NCI-H2171 (cell line): ENCODE measurements at places on chromosomes 4 and X.

DNA sequence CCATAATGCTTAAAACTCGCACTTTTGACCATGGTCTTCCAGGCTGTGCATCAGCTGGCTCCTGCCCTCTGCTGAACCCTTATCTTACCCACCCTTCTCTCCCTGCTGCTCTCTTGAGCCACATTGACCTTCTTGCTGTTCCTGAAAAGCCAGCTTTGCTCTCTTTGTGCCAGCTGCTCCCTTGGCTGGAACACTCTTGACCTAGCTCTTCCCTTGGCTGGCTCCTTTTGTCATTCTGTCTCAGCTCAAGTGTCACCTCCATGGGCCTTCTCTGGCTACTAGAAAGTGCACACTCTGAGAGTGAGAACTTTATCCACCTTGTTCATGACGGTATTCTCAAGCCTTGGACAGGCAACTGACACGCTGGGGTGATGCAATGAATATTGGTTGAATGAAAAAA, 112.1 kb downstream of the MGST2 start:
- no peak for DNase-seq

DNA sequence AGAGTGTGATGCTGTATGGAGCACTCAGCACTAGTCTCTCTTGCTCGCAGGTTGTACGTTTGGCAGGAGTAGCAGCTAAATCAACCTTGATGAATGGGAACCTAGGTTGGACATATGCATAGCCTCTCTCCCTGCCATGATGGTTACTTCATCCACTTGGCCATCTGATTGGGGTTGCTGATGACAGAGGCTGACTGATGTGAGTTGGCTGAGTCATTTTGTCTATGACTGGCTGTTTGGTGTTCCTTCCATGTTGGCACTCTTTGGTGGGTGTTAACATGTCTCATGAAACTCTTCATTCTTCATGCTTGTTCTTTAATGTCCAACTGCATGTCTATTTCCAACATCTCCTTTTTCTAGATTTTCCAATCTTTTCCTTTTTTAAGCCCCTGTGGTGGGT, 31.6 kb upstream of the SPARCL1 start:
- DNase-seq: no peak

GRCh38 chrX:153948002-153948466, 3.6 kb upstream of the RENBP start:
- DNase-seq: no peak

DNA sequence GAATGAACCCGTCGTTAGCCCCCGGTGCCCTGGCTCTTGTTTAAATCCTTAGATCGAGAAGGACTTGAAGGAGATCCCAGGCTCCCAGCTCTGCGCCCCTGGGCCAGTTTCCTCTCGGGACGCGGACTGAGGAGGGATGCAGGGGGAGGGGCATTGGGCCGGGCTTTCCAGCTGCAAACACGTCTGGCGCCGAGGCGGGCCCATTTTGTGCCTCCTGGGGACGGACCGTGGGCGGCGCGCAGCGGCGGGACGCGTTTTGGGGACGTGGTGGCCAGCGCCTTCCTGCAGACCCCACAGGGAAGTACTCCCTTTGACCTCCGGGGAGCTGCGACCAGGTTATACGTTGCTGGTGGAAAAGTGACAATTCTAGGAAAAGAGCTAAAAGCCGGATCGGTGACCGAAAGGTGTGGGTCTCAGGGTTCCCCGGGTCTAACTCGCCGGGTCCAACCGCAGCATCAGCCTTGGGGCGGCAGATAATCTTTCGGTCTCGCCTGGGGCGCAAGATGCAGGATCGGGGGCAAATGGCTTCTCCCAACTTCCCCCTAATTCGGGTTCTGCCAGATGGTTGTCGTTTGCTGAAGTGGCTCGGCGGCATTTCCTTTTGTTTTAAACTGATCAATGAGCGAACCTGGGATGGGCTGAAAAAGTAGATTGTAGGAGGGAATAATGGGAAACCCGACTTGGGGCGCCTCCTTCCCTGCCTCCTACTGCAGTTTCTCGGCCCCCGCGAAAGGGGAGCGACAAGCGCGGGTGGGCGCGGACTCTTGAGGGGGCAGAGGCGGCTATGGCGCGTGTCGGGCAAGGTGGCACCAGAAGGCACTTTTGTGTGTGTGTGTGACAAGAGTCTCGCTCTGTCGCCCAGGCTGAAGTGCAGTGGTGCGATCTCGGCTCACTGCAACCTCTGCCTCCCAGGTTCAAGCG, 2.9 kb downstream of the PDGFRA start:
- no peak for DNase-seq

GRCh38 chr4:165402375-165402774, 23.6 kb downstream of the CPE start:
- no peak for DNase-seq

DNA sequence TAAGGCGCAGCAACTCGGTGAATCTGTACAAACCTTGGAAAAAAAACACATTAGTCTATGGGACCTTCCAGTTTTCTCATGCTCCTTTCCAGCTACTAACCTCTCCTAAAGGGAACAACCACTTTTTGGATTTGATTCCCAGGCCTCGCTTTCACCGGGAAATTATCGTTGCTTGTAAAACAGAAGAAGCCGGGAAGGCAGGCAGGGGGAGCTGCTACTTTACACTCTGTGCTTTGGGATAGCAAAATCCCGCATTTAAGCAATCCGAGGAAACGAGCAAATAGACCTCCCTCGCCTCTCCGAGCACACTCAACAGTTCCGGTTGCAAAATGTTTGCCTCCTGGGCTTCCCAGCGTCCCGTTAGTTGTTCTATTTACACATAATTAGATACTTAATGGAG, 1.2 kb downstream of the CD38 start:
- no peak for DNase-seq

DNA sequence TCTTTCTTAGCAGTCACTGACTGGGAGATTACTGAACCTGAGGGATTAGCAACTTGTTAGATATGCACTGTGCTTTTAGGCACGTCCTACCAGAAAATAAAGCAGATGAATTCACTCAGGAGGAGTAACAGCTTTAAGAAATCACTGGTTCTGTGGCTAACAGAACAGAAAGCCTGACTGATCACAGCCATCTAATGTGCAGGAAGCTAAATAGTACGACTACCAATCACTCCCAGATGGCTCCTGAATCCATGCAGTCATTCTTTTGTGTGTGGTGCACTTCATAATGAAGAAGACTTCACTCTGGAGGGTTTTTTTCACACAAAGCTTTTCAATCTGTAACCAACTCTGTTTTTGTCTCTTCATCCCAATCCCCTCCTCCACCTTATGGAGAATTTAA, 305.3 kb upstream of the INTU start:
- DNase-seq: no peak

GRCh38 chrX:18722500-18723071, 15.1 kb downstream of the PPEF1 start:
- DNase-seq: no peak

- no peak for DNase-seq
These were observed 18.7 kb upstream of the SEC24B start for GRCh38 chr4:109414938-109415337.

DNA sequence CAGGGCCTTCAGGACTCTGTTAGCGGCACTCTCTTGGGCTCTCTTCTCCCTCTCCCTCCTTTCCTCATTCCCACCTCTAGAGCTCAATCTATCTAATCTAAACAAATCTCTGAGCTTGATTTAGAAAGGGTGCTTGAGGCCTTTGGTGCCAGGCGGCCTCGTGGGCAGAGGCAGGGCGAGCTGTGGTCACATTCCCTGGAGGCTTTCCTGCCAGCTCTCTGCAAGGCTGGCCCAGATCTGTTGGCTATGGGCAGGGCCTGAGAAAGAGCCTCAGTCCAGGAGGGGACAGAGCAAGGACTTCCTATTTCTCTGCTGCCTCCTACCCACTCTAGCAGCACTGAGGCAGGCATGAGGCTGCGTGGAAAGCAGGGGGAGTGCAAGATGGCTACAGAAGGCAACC, 38.6 kb downstream of the PJA1 start:
- DNase-seq: no peak

DNA sequence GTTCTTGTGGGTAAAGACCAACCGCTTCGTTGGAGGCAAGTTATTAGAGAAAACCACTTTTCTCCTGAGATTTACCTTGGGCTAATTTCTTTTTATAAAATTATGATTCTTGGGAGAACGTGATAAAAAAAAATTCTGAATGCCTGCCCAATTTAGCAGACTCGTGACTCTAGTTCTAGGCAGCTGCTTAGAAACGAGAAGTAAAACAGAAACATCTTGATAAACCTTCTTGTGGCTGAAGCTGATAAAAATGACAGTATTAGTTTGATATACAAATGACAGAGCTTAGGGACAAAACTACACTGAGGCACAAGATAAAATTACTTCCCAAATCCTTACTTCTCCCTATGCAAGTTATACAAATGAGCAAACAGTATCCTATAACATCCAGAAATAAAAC, 458.9 kb upstream of the TEX13C start:
- DNase-seq: no peak

- no peak for DNase-seq
These were observed 139.2 kb upstream of the RBPJ start for GRCh38 chr4:26181616-26182015.

- no peak for DNase-seq
These were observed 68.9 kb downstream of the ENOX2 start for GRCh38 chrX:130834149-130834548.

GRCh38 chr4:147731580-147732517, at the start of gene ARHGAP10:
Gene ARHGAP10 (plus strand): TSS chr4:147732088. CDS start chr4:147732302, 214 bp downstream.
- peak; percentile 45 for DNase-seq

- DNase-seq: no peak
These were observed 21.7 kb downstream of the RBPJ start for GRCh38 chr4:26342328-26343037.

GRCh38 chr4:31645236-31645635, 925.1 kb downstream of the PCDH7 start:
- DNase-seq: no peak

- DNase-seq: no peak
These were observed 459.1 kb downstream of the FSTL5 start for GRCh38 chr4:161704653-161705052.

- no peak for DNase-seq
These were observed 83.9 kb upstream of the RAI2 start for GRCh38 chrX:17944833-17945497.

DNA sequence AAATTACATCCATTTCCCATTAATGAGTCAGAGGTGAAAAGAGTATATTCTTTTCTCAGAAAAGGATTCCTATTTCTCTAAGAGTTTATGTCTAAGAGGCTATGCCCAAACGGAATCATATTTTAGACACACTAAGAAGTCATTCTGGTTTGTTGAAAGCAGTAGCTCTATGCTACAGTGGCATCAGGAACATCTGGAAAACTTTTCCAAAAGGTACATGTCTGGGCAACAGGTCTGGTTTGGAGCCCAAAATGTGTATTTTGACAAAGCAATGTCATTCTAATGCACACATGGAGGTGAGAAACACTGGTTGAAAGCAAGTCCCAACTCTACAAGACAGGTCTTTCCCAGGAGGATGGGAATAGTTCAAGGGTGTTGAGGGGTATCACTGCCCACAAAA, 56.1 kb downstream of the APBB2 start:
- no peak for DNase-seq

- DNase-seq: no peak
These were observed 169.4 kb downstream of the IL1RAPL1 start for GRCh38 chrX:28756647-28757046.

DNA sequence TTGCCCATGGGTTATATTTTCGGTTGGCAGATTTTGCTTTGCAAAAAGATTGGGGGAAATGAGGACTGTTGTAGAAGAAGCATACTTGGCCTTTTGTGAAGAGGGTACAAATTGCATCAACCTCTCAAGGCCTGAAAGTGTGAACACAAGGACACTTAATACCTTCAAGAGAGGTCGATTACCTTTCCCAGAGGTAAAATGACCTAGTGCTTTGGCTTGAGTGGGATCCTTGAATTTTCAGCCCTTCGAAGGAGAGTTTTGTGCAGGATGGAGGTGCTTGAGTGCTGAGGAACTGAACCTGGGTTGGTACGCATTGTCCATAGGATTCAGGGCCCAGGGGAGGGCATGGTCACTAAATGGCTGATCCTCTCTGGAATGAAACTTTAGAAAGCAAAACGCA, 27.6 kb upstream of the NKAP start:
- DNase-seq: no peak

DNA sequence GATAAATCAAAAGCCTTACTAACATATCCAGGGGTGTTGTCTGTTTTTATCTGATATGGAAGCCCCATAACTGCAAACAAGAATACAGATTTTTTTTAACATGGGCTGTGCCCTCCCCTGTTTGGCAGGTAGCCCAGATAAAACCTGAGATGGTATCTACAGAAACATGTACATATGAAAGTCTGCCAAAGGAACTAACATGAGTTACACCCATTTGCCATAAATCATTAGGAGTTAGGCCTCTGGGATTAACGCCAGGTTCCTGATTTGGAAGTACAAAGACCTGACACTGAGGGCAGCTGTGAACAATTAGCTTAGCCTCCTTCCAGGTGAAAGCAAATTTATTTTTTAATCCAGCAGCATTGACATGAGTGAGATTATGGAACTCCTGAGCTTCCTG, 264.3 kb downstream of the TECRL start:
- DNase-seq: peak; percentile 69

- no peak for DNase-seq
These were observed 109.7 kb upstream of the CPEB2 start for GRCh38 chr4:14892563-14892962.

- no peak for DNase-seq
These were observed 70.2 kb upstream of the MAGEB2 start for GRCh38 chrX:30144971-30145731.

DNA sequence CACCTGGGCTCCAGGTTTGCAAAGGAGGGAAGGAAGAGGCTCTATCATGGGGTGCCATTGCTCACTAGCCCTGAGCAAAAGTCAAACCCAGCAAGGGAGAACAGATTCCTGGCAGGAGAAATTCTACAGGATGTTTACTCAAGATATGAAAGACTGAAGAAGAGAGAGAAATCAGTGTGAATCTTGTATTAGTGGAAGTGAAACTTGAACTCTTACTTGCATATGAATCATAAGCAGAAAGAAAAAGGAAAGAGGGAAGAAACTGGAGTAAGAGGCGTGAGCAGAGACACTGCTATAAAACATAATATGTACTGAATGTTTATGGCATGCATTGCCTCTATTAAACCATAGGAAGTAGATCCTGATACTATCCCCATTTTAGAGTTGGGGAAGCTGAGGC, 60.9 kb downstream of the C4orf46 start:
- DNase-seq: no peak

DNA sequence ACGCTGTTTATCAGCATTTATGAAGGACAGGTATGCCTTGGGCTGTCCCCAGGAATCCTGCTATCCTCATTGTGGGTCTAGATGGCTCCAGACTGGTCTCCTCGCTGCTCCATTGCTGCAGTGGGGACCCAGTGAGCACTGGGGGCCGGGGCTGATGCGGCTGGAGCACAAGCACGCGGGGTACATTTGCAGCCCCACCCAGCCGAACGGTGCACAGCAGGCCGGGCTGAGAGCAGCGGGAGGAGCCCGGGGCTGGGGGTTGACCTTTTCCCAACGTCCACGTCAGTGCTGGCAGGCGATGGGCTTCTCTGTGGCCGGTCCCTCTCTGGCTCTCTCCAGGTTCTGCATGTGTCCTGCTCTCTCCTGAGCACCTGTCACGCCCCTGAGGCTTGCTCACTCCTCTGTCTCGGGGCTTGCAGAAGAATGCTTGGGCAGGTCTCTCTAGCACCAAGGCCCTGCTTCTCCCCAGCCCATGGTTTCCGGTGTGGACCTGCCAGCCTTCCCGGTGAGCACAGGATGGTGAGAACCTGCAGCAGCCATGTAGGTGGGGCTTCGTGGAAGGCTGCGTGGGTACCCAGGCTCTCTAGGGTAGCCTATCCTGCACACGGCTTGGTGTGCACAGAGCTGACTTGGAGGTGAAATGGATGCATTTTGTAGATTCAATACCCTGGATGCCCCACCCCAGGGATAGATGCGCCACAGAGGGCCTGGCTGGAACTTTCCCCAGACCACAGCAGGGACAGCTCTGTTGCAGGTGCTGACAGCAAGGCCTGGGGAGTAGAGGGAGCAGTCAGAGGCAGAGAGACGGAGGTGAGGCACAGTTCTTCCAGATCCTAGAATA, 89.1 kb upstream of the ADRA2C start:
- DNase-seq: no peak
